ENCODE measurements at places on chromosomes 1 and 21.

GRCh38 chr1:86114236-86114635, 42.3 kb downstream of the COL24A1 start:
- no peak for DNase-seq

GRCh38 chr1:226051365-226051764, 11.2 kb upstream of the H3-3A start:
- no peak for DNase-seq

DNA sequence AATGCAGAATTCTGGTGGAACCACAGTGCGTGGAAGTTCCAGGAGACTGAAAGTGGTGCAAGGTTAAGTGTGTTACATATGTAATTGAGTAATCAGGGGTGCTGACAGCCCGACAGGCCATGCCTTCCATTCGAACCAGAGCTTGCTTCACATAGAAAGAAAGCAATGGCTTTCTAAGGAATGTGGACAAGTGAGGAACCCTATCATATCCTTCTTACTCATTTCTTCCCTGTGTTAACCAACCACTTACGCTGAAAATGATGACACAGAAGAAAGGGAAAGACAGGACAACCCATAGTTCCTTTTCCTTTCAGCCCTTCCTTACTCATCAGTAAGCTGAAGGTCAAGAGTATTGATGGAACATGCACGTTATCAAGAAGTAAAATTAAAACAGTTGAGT, 48.1 kb upstream of the KCNA3 start:
- no peak for DNase-seq

- no peak for DNase-seq
These were observed 12.4 kb upstream of the COL18A1 start for GRCh38 chr21:45392573-45392971.

DNA sequence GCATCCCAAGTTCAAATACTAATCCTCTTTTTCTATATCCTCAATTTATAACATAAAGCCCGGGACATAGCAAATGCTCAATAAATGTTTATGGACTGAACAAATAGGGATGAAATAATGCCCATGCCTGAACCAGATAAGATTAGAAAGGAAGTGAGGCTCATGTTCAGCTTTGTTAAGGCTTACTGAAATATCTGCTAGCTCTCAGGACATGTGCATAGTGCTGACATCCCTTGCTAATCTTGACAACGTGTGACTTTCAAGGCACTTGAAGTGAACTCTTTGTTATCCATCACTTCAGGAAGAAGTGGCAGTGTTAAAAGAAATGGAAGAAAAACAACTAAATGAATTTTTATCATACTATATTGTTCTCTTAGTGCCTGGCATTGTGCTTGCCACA, 260.3 kb upstream of the SGIP1 start:
- no peak for DNase-seq

DNA sequence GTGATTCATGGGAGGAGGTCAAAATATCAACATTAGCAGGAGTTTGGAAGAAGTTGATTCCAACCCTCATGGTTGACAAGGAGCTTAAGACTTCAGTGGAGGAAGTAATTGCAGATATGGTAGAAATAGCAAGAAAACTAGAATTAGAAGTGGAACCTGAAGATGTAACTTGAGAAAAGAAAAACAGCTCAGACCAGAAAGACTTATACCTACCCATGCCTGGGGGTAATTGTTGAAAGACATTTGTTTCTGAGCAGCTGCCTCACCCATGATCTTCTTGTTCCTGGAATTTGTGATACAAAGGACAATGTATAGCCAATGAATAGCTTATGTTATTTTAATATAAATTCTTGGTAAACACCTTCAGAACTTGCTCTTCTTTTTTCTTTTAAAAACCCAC, 128.6 kb downstream of the LRIG2 start:
- no peak for DNase-seq

- DNase-seq, result no peak
These were observed 30.3 kb upstream of the ANGPTL7 start for GRCh38 chr1:11158720-11159321.

- peak; percentile 79 for DNase-seq
These were observed 111.2 kb upstream of the NBPF11 start for GRCh38 chr1:148263128-148263905.

- no peak for DNase-seq
These were observed 33.5 kb upstream of the TRIM17 start for GRCh38 chr1:228450200-228450599.

DNA sequence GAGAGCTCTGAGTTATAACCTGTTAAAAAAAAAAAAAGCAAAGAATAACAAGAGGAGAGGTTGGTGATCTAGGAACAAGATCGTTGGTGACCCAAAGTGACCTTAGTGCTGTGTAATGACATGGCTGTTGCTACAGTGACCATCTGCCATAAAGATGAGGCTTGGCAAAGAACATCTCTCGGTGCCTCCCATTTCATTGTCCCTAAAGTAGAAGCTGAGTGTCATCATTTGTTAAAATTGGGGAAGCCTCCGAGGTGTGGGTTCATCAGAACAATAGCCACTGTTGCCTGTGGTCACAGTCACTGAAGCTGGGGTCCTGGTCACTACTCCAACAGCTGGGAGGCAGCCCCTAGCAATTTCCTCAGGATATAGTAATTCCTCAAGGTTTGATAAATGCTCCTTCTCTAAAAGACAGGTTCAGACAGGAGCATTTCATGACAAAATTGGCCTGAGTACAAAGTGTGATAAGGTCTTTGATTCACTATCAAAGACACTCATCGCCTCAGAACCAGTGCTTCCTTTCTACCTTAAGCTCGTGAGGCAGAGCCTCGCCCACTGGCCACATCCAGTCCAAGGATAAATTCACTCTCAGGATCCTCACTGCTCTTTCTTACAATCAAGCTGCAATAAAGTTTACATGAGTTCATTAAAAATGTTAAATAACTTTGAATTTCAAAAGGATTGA, 81.9 kb upstream of the RGS2 start:
- DNase-seq, result no peak

DNA sequence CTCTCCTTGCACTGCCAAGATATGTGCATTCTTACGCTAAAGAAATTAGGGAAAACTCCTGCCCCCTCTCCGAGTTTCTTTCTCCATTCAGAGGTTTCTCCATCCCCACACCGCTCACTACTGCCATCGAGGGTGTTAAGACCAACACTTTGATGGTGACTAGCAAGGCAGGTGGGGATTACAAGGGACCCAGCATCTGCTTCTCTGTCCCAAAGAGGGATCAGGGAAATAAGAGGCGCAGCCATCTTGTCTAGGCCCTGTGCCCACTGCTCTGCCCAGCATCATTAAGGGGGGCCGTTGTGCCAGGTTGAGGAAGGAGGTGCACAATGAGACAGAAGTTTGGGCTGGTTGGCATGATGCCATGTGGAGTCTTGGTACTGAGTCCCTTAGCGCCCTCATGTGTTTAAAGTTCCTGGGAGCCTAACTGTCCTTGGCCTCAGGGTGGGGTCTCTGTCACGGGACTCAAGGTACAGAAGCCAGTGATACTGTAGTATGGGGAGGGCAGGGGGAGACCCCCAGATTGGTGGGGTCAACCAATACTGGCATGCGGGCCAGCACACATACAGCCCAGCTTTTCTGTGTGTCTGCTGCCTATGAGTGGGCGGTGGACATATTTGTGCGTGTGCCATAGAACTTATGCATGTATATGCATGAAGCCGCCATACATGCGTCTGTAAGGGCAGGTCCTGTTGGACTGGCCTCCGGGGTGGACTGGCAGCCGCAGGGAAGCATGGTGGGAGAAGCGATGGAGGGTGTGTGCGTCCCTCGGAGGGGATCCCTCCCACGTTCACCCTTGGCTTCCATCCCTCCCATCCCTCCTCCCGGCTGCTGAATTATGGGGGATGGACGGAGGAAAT, 5.5 kb downstream of the EFNA3 start:
- peak; percentile 62 for DNase-seq

GRCh38 chr1:25557543-25557942, 14.1 kb downstream of the LDLRAP1 start:
- no peak for DNase-seq

- no peak for DNase-seq
These were observed 10.3 kb upstream of the ADARB1 start for GRCh38 chr21:45064091-45064490.

GRCh38 chr1:6267686-6268322, 6.9 kb upstream of the GPR153 start:
- DNase-seq, result no peak

Measured in stimulated activated CD4-positive, alpha-beta T cell treated with anti-CD3 and anti-CD28 coated beads, Interleukin-15, amount 100 ng/mL, for 24 hours (primary cell).